ENCODE measurements at places on chromosomes 12 and 14.

GRCh38 chr12:68455691-68456345 is 123.7 kb upstream of the MDM1 start:
- no peak for DNase-seq

GRCh38 chr12:94208622-94208966 is 60.2 kb downstream of the PLXNC1 start:
- DNase-seq = peak; percentile 27

DNA sequence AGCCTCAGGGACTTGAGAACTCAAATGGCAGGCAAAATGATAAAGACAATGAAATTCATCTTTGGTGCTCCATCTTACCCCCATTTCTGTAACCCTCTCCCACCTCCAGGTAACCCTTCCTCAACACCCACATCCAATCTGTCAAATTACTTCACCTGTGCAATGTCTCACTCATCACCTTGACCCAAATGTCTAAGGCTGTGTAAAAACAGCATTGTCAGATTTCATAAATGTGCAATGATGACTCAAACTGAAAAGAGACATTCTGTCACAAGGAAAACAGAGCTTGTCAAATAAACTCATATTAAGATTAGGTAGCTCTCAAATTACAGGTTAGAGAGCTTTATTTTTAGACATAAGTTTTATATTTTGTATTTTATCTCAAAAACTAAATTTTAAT is 19.9 kb upstream of the COCH start:
- DNase-seq = no peak

- DNase-seq = no peak
Observed at GRCh38 chr14:99592933-99593753, 10.9 kb downstream of the CCDC85C start.

DNA sequence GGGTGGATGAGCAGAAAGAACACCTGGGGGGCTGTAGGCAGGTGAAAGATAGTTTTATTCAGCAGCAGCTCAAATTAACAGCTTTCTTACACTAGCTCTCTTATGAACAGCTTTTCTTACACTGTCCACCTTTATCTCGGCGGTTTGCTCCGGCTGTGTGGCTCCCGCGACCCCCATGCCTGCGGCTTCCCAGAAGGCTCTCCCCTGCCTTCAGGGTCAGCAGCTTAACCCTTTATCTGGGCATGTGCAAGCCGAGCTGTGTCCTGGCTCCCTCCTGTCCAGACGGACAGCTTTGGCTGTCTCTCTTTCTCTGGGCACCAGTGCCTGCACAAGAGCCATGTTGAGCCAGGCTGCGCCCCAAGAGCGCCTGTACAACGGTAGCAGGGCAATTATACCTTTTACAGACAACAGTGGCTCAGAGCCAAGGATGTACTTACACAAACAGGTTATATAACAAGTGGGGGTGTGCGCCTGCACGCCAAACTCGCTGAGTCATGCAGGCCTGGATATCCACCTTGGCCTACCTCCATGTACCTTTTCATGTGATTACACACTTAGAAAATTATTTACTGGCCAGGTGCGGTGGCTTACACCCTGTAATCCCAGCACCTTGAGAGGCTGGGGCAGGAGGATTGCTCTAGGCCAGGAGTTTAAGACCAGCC is 28.5 kb upstream of the KLHL42 start:
- no peak for DNase-seq

- no peak for DNase-seq
Observed at GRCh38 chr14:28755198-28755815, 11.3 kb upstream of the FOXG1 start.

- DNase-seq = no peak
Observed at GRCh38 chr12:131135311-131135785, 181.6 kb downstream of the ADGRD1 start.

DNA sequence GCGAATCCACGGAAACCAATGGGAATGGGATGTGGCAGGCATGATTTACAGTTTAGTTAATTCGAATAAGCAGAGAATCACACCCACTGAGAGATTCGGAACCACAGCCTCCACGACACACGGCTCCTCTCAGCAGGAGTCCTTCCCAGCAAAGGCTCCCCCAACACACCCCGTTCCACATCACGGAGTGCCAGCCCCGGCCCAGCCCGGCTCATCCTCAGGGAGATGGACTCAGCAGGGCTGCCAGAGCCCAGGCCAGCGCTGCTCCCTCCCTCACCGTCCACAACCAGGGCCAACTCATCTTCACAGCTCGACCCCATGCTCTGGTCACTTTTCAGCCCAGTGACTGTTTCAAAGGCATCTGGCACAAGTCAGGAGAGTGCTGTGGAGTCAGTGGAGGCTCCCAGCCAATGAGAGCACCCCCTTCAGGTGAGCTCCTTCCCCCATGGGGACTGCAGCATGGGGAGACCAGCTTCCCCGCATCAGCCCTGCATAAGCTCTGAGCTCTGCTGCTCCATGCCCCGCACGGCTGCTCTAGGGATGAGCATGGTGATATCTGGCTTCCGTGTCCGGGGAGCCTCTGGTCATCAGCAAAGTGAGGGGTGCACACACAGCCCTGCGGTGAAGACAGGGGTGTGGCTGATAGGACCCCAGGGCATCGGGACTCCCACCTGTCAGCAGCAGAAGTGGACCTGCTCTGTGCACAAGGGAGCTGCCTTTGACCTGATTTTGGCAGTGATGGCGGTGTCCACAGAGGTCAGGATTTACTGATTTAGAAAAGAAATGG is 238.8 kb upstream of the SFSWAP start:
- DNase-seq = no peak

- DNase-seq = no peak
Observed at GRCh38 chr14:75519826-75520728, 2.2 kb upstream of the BATF start.

All from stimulated activated CD4-positive, alpha-beta T cell treated with anti-CD3 and anti-CD28 coated beads, Interleukin-15, amount 100 ng/mL, for 48 hours (primary cell).